ENCODE measurements at places on chromosomes 4 and X. TPM values are rescaled to one million over a fixed set of nuclear protein-coding genes. Genes with fewer than 3 reads are reported as not detected.

GRCh38 chr4:65668201-65669089, 1.8 kb downstream of the EPHA5 start:
- DNase-seq, result no peak

DNA sequence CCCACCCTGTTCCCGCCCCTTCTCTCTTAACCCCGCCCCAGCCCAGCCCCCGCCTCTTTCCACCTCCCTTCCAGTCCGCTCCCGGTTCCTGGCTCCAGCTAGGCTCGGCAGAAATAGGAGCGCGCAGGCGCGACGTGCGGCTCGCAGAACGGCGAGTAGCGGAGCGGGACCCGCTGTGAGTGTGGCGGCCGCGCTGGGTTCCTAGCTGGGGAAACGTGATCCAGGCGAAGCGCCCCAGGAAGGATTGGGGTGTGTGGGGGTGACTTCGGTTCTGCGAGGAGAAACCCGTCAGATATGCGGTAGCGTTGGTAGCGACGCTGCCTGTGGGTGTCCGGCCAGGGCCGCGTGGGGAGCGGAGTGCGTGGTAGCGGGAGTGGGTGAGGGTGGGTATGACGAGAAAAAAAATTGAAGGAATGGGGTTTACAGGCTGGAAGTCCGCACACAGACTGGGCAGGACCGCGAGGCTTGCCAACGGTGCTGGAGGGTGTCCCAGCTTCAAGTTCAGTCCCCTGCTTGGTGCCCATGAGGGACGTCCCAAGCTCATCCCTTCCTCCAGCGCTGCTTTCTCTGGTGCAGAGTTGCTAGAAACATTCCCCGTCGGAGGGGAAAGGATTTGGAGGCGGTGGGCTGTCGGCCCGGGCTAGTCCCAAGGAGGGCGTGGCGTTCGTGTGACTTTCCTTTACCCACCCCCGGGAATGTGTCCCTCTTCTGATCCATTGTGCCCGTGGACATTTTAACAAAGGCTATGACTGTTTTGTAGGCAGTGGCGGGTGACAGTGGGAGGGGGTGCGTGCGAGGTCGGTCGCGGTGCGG, at the start of gene PRRG1:
TSS of gene PRRG1 (plus strand) at position 144 of the 813 bp plus-strand sequence. CDS start 56,886 bp downstream, outside the sequence.
- DNase-seq, result peak; percentile 1

The GC gene
- not detected for total RNA-seq

DNA sequence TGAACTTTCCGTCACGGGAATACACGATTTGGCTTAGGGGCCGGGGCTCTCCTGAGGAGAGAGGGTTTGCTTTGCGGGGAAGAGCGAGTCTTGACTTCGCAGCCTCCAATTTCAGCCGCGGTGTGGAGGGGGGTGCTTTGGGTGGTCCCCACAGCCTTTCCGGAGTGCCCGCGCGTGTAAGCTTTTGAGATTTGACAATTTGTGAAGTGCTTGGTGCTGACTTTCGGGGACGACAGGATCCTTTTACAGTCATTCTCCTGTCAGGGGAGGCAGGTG, 355 bp downstream of the SCML1 start:
- no peak for DNase-seq

DNA sequence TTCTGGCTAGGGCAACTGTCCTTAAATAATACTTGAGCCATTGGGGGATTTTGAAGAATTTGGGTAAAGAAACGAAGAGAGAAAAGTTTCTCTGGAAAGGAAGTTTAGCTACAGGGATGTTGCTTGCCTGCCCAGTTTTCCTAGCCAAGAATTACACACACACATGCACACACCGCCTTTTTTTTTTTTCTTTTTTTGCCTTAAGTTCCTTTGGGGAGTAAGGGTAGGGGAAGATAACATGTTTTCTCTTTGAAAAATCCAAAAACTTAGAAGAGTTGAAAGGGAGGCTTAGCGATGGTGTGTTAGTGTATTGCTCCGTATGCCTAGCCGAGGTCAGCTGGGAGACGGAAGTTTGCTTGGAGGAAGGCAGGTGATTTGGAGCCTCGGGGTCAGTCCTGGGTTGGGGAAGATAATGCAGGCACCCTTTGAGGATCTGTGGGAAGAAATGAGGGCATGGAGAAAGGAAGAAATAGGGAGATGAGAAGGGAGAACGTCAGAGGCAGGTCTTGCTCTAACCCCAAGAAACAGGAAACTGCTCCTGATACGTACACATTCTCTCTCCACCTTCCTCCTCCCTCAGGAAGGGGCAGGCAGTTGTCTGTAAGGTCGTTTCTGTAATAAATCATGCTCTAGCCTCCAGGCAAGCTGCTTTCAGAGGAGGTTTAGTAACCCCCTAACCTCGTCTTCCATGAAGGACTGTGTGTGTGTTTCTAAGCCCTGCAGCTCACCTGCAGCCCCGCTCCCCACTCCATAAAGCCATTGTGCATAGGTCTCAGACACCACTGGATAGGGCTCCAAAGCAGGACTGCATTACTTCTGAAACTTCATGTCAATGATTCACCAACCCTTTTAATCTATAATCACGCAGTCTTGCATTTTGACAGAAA, 10.5 kb downstream of the KLF3 start:
- DNase-seq, result no peak

The PHF8 gene
- total RNA-seq, result 73.2 TPM

Data from B cell (primary cell).